ENCODE measurements at places on chromosomes 2 and 18.

- no peak for DNase-seq
These were observed 168.0 kb upstream of the ALKAL2 start for GRCh38 chr2:455913-456312.

GRCh38 chr2:44799754-44800153 lies 141.7 kb upstream of the SIX3 start:
- no peak for DNase-seq

- DNase-seq = no peak
These were observed 883.4 kb upstream of the CDH2 start for GRCh38 chr18:29060349-29060748.

- no peak for DNase-seq
These were observed 7.4 kb downstream of the PTRHD1 start for GRCh38 chr2:24785671-24786321.

DNA sequence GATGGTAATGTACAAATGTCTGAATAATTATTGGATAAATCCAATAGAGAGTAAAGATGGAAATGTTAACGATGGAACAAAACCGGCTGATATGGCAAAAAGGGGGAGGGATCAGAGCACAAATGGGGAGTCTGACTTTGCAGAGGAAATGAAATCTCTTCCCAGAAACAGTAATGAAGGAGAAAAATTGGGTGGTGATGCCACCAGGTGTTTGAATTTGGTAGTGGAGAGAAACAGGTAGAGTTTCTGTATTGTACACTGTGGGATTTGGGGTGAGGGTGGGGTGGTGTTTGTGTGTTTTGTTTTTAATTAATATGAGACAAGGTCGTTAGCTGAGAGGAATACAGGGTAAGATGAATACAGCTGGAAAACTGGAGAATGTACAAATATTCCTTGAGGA lies 20.4 kb upstream of the XDH start:
- DNase-seq = no peak

GRCh38 chr2:202754936-202755335 lies 116.6 kb downstream of the ICA1L start:
- no peak for DNase-seq

DNA sequence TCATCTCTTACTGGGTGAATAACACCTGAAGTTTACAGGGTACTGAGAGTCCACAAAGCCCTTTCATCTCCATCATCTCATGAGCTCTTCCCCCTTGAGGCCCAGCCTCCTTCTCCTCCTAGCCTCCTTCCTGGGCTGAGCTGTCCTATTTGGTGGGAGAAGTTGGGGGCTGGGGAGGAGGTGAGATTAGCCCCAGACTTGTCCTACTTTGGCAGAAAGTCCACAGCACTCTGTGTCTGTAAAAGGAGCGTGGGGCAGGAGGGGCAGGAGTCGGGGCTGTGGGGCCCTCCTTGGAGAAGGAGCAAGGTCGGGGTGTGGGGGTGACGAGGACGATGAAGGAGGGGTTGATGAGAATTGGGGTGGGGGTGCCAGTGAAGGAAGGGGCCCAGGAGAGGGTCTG lies 10.0 kb upstream of the DES start:
- no peak for DNase-seq

DNA sequence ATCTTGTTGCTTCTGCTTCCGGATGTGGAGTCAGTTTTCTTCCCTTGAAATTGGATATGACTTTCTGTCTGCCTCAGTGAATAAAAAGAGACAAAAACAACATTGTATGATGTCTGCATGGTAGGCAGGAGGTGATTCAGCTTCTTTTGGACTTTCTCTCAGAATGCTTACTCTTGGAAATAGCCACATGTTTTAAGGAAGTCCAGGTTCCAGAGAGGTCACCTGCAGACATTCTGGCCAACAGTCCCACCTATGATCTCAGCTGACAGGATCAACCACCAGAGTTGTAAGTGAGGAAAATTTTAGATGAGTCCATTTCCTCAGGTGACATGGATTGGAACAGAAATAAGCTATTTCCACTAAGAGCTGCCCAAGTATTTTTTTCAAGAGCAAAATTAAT lies 508.7 kb upstream of the FAM98A start:
- DNase-seq = no peak

- DNase-seq = no peak
These were observed 180.6 kb upstream of the EPAS1 start for GRCh38 chr2:46116553-46116991.

DNA sequence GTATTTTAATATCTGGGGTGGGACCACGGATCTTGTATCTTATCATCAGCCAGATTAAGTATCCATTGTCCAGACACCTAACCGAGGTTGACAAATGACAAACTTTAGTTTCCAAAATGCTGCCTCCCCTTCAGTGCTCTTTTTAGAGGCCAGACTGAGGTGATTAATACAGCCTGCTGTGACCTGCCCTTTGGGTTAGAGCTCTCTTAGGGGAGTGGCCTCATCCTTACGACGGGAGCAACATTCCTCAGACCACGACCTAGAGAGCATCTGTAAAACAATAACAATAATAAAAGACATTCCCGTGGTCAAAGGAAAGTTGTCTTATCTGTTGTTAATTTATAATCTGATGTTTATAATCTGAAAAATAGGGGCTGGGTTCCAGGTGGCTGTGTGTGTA lies 405.3 kb downstream of the LPIN1 start:
- DNase-seq = no peak

DNA sequence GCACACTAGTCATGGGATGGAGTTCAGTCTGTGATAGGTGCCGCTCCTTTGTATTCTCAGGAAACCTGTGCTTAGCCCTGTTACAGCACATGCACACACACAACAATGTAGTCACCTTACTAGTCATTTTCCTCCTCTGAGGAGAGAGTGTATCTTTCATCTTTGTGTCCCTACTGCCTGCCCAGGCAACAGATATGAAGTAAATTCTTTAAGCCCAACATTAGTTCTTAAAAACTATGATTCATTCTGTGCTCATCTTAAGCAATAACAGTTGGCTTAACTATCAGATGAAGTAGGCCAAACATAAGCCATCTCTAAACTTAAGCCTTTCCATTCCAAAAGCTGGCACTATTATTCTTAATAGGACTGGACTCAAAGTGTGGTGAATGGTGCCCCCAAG lies 186.5 kb downstream of the LNPK start:
- DNase-seq = no peak

DNA sequence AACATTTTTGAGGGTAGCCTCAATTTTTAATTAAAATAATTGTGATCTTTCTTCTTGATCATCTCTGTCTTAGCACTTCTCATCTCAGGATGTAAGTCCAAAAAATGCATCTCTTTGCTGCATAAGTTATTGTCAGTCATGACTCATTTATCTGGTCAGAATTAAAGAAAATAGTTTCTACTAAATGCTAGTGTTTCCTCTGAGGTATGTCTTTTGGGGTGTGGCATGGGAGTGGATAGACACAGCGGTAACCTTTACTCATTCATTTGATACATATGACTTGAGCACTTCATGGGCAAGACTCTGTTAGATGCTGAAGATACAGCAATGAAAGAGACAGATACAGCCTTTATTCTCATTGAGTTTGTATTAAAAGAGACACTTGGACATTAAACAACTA lies 284.7 kb downstream of the IRS1 start:
- DNase-seq = no peak

DNA sequence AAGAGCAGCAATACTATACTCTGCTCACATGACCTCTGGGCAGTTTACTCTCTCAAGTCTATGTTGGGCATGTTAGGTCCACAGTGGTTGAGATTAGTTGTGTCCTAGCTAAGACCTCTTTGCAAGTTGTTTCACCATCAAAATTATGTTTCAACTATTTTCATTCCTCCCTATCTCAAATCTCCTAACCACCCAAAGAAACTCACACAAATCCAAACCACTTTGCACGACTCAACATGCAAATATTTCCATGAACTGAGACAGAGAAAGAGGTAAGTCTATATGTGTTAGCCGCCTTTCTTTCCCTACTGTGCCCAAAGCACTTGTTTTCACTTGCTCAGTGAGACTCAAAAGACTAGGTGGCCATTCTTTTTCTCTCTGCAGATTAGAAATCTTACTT lies 546.8 kb downstream of the TNS1 start:
- no peak for DNase-seq

DNA sequence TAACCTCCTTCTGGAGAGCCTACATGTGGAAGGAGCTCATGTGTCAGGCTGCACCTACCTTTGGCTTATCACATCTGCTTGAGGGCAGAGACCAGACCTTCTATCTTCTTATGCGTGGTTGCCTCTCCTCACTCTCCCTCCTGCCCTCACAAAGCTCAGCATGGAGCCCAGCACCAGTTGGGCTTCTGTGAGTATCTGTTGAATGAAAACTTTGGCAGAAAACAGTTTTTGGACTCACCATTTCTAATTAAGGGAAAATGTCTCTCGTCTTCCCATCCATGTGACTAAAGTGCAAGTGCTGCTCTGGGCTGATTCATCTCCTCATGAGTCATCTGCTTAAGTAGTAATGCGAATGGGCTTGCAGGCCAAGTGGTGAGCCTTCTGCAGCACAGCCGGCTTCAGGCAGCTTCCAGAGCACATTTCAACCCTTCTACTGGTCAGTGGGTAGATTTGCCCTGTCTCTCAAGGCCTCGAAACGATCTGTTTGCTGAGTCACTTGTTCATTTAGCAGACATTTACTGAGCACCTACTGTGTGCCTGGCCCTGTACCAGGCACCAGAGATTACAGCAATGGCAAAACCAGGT lies 102.6 kb downstream of the VSNL1 start:
- no peak for DNase-seq

DNA sequence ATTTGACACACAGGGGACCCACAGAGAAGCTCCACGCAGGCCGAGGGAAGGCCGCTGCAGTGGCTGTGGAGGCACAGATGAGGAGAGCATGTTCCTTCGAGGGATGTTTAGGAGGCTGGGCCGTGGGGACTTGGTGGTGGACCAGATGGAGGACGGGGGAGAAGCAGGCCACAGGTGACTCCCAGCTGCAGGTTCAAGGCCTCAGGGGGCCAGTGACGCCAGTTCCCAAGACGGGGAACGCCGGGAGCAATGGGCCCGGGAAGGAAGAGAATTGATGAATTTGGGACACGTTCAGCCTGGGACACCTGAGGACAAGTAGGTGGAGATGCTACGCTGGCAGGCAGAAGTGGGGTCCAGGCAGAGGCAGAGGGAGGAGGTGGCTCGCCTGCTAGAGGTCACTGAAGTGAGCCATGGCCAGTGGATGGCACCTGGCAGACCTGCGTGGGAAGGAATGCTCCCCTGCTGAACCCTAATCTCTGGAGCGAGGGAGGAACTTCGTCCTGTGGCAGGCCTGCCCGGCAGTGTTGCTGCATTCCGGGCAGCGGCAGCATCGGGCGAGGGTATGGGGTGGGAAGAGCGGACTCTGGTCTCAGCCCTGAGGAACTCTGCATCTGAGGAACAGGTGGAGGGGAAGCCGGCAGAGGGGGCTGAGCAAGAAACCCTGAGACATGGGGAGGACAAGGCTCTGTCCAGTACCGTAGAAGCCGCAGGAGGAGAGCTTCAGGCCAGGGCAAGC lies 25.2 kb upstream of the HPCAL1 start:
- DNase-seq = no peak

GRCh38 chr2:200447139-200447855 lies 62.6 kb downstream of the KCTD18 start:
- DNase-seq = peak; percentile 79

DNA sequence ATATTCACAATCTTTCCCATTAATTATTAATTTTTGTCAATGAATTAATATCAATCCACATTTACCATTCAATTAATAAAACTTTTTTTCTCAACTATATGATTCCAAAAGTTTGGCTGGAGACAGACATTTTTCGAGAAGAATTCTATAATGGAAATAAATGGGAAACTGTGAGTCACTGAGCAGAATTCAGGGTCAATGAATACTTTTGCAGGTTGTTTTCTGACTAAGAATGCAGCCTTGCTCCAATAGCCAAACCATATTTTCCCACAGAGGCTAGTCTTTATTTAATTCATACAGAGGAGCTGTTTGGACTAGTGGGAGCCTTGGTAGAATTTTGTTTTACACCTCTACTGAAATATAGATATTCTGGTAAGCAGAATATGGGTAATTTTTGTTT lies 82.3 kb downstream of the ARHGAP28 start:
- no peak for DNase-seq

DNA sequence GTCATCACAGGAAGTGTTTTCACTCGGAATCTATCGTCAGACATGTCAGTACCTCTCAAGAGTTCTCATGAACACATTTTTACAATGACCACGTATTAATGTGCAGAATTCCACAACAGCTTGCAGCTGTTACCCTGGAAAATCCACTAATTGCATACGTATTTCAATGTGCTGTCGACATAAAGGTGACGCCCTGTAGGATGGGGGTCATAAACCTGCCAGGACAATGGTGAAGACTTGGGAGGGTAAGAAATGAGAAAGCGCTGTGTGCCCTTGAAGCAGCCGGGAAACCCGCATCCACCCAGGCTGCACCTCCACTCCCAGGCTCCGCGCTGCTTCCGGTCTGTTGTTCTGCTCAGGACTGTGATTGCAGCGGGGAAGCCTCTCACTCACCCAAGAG lies 14.0 kb downstream of the TMEM18 start:
- DNase-seq = no peak

- DNase-seq = no peak
These were observed 344.7 kb upstream of the FIGN start for GRCh38 chr2:164080486-164080885.

GRCh38 chr2:71074893-71075395 lies 6.5 kb downstream of the NAGK start:
- DNase-seq = no peak

- peak; percentile 79 for DNase-seq
These were observed 6.8 kb upstream of the SNED1 start for GRCh38 chr2:240991378-240992263.

DNA sequence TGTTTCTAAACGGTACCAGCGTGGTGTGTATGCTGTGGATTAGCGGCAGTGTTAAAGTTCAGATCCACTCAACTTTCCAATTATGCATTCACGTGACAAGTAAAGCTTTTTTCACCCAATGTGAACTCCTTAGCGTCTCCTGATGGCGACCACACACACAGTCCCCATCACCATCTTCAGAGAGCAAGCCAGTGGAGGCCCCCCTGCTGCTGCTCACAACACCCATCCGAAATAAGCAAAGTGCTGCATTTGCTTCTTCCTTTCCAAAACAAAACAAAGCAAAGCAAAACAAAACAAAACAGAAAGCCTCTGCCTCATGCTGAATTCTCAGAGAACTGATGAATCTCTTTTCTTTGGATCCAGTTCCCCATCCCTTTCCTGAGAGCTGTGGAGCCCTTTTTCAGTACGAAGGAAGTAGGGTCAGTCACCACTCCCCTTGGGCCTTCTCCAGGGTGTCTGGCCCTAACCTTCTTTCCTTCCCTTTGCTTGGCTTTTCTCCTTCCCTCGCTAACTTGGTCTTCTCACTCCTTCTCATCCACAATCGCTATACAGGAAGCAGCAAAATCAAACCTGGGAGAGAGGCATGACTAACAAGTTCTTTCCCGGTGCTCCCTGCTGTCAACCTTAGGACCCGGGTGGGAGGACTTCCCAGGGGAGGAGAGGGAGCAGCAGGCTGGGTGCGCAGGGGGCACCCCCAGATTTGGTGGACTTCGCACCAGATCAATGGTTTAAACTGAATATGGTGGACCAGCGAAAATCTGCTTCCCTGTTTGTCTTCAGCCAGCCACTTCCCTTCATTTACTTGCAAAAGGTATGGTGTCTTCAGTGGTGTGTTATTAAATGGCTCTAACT lies 56.0 kb downstream of the NRP2 start:
- DNase-seq = no peak

- peak; percentile 84 for DNase-seq
These were observed 1352.8 kb upstream of the SLC39A10 start for GRCh38 chr2:194304191-194304590.
